Fibroblast of lung (primary cell): ENCODE measurements at places on chromosomes 13 and 19.

GRCh38 chr13:52009946-52010345 is 1.3 kb downstream of the ATP7B start:
- H3K36me3 ChIP-seq: no peaks in the 10 kb centered on the region
- no peak overlapping the region for H3K4me3 ChIP-seq
- H3K4me1 ChIP-seq: peaks cover 4% of the 10 kb centered on the region
- no peak overlapping the region for H3K27ac ChIP-seq
- H3K27me3 ChIP-seq: peaks cover 10% of the 10 kb centered on the region

GRCh38 chr19:4063369-4064148 is 3.1 kb downstream of the ZBTB7A start:
- H3K27me3 ChIP-seq: no peaks in the 10 kb centered on the region
- H3K4me1 ChIP-seq: peaks cover 47% of the 10 kb centered on the region
- no peak for DNase-seq
- peak overlapping the region; percentile 89 for H3K27ac ChIP-seq

GRCh38 chr13:83798731-83799130 is 83.5 kb downstream of the SLITRK1 start:
- H3K27me3 ChIP-seq: no peaks in the 10 kb centered on the region
- peak; percentile 51 for DNase-seq
- no peaks in the 10 kb centered on the region for H3K4me1 ChIP-seq
- H3K27ac ChIP-seq: no peak overlapping the region
- H3K36me3 ChIP-seq: no peaks in the 10 kb centered on the region

GRCh38 chr19:17910791-17911360 is 21.9 kb upstream of the CCDC124 start:
- H3K4me1 ChIP-seq: no peaks in the 10 kb centered on the region
- no peak for DNase-seq
- H3K4me3 ChIP-seq: no peak overlapping the region
- no peak overlapping the region for H3K27ac ChIP-seq

DNA sequence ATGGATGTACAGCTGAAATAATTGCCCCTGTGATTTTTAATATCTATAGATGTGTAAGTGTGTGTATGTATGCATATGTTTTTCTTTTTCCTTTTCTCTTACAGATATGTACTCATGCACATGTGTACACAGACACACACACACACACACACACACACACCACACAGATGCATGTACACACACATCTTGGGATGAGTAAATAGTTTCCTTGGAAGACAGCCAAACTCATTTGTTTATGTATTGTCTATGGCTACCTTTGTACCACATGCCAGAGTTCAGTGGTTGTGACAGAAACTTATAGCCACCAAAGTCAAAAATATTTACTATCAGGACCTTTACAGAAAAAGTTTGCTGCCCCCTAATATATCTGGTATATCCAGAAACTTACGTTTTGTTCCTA is 192.6 kb downstream of the MAB21L1 start:
- H3K4me3 ChIP-seq: no peak overlapping the region
- no peaks in the 10 kb centered on the region for H3K36me3 ChIP-seq
- no peaks in the 10 kb centered on the region for H3K27me3 ChIP-seq
- peak; percentile 5 for DNase-seq
- H3K27ac ChIP-seq: no peak overlapping the region
- H3K4me1 ChIP-seq: no peaks in the 10 kb centered on the region
